ENCODE measurements at places on chromosomes 5 and 9.

DNA sequence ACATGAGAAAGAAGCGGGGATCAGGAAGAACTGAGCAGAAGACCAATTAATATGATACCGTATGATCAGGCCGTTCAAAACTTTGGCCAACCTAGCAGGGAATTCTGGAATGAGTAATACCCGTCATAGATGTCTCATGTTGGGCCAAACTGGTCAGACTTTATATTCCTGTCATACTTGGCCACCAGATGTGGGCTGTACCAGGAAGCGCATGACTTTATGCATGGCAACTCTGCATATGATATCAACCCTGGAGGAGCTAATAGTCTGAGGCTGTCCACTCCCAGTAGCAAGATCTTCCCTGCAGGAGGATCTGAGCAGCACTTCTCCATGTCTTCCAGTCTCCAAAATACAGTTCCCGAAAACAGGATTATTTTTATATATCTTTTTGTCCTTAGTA is 68.5 kb upstream of the NAA35 start:
- DNase-seq, result no peak

- no peak for DNase-seq
Measured at GRCh38 chr9:135857843-135858242, 49.5 kb downstream of the CAMSAP1 start.

DNA sequence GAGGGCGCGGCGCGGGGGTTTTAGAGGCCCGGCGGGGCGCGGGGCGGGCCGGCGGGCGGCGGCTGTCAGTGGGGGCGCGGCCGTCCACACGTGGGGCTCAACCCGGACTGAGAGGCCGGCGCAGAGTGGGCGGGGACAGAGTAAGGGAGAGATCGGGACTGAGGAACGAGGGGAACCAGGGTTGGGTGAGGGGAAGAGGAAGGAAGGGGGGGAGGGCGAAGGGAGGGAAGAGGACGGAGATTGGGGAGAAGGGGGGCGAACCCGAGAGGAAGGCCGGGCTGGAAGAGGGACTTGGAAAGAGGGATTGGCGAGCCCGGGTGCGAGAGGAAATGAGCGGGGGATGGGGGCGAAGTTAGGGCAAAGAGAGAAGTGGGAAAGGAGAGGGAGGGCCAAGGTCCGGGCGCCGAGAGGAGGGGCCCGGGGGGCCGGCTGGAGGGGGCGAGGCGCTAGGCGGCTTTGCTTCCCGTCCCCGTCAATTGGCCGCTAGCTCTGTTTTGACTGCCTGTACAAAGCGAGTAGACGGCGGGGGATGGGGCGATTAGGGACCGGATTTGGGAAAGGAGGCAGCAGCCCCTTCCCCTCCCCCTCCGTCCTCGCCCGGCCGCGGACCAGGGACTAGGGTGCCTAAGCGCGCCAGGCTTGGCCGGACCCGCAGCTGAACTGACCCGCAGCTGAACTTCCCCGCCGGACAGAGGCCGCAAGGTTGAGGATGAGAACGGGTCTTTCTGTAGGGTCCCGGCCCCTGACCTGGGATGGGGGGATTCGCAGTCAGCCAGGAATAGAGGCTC is 399 bp upstream of the FBN2 start:
- no peak for DNase-seq

- DNase-seq, result no peak
Measured at GRCh38 chr9:127086771-127087170, 35.7 kb downstream of the ANGPTL2 start.

DNA sequence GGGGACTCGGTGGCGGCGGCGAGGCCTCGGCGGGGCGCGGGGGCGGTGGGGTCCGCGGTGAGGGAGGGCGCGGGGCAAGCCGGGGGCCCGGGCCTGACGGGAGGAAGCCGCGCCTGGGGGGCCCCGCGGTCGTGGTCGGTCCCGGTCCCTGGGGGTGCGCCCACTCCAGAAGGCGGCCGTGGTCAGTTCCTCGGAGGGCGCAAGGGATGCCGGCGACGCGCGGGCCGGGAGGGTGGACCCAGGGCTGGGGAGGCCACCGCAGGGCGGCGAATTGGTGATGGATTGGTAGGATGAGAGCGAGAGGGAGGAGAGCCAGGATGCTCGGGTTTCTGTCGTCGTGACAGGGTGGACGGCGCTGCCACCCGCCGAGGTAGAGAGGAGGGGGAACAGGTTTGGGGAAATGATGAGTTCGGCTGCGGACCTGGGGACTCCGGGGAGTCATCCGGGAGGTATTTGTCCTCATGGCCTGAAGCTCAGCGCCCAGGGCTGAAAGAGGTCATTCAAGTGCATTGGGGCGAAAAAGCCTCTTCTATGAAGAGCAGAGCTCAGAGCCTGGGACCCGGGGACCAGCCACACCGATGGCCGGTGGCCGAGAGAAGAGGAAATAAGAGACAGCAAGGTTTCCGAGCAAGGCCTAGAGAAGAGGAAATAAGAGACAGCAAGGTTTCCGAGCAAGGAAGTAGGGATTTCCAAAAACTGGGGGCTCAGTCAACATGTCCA is 557 bp downstream of the GNG10 start:
- DNase-seq, result no peak

DNA sequence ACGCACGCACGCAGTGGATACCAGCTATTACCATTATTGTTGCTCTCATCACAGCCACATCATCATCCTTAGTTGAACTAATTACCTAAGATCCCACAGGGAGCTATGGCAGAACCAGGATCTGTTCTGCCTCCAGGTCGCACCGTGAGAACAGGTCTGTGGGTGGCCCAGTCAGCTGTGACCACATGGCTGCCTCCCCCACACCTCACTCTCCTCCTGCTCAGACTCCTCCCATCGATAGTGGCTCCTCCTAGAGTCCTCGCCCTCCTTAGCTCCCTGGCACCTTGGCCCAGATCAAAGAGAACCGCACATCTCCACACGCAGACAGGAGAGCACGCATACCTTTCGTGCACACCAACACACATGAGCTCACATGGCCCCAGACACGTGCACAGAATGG is 32.4 kb upstream of the RPL26L1 start:
- DNase-seq, result no peak

All from breast epithelium (tissue), 4 donors.